ENCODE measurements at places on chromosomes 6 and 20.
A peak's percentile ranks its signal among the peaks of the same experiment; 100 is the strongest.

GRCh38 chr6:131950767-131951575 lies at the start of gene CCN2:
Gene CCN2 (minus strand): TSS chr6:131951372. CDS start chr6:131951172, 200 bp downstream.
- peak; percentile 56 for DNase-seq

- DNase-seq = no peak
Measured at GRCh38 chr20:48550814-48551213, 277.0 kb downstream of the PREX1 start.

DNA sequence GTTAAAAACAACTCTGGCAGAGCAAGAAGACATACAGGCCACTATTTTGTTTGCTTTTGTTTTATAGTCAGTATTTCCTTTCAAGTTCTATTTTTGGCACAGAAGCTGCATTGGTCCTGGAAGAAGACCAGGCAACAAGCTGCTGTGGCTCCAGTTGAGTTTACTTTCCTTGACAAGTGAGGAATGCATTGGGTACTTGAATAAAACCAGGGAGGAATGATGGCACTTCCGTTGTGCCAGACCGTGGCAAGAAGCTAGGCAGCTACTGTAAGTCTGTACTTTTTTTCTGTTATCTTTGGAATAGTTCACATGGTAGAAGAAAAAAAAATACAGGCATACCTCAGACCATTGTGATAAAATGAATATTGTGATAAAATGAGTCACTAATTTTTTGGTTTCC lies 66.3 kb downstream of the NCOA3 start:
- no peak for DNase-seq

- DNase-seq = no peak
Measured at GRCh38 chr6:73506246-73506645, 14.6 kb downstream of the EEF1A1 start.

- DNase-seq = no peak
Measured at GRCh38 chr20:52996658-52997057, 24.5 kb downstream of the TSHZ2 start.

- DNase-seq = no peak
Measured at GRCh38 chr20:49340161-49340966, 62.5 kb upstream of the ZNFX1 start.

DNA sequence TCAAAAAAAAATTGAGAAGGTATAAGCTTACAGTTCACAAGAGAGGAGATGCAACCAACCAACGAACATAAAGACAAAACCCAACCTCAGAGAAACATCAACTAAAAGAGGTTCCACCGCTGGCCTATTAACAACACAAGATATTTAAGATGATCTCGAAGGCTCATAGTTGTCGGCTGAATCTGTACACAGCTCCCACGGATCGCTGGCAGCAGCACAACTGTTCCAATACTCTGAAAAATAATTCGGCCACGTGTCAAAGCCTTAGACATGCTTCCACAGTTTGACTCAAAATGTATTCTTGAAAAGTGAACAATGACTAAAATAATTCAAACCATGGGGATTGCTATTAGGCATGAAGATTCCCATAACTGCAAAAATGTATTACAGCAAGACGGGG lies 13.7 kb downstream of the EXOC2 start:
- DNase-seq = no peak

DNA sequence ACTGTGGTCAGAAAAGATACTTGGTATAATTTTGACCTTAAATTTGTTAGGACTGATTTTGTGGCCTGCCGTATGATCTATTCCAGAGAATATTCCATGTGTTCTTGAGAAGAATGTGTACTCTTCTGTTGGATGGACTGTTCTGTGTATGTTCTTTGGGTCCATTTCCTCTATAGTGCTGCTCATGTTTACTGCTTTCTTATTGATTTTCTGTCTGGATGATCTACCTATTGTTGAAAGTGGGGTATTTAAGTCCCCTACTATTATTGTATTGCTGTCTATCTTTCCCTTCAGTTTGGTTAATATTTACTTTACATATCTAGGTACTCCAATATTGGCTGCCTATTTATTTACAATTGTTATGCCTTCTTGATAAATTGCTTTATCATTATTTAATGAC lies 298.4 kb downstream of the BCKDHB start:
- DNase-seq = no peak
